Activated naive CD4-positive, alpha-beta T cell treated with Interleukin-2 at 50 U/mL for 16 hours (primary cell): ENCODE measurements at places on chromosomes 3 and 15.
A peak's percentile ranks its signal among the peaks of the same experiment; 100 is the strongest.

GRCh38 chr3:57354768-57355167 lies 62.3 kb upstream of the ASB14 start:
- no peak for DNase-seq

- DNase-seq, result no peak
These were observed 36.2 kb downstream of the KLHL18 start for GRCh38 chr3:47318916-47319315.

GRCh38 chr3:36964817-36965216 lies 20.0 kb upstream of the TRANK1 start:
- DNase-seq, result no peak

- no peak for DNase-seq
These were observed 11.5 kb upstream of the DNAJC13 start for GRCh38 chr3:132405609-132406299.

GRCh38 chr15:93987068-93987467 lies 244.3 kb upstream of the MCTP2 start:
- DNase-seq, result peak; percentile 29

GRCh38 chr3:62558549-62559112 lies 185.3 kb upstream of the FEZF2 start:
- DNase-seq, result no peak

DNA sequence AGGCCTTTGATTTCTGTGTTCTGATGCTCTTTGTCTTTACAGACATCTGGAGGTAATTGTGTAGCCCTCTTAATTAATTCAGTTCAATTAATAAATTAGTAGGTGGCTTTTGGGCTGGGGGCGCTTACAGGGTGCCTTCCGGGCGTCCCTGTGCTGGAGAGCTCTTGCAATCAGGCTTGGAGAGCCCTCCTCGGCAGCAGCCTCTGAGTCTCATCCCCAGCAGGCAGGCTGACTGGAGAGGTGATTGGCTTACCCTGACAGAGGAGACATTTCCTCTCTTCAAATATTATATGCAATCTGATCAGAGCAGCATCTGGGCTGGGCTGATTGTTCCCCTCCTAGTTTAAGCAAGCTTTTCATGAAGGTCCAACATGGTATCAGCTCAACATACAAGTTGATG lies 250.7 kb downstream of the LPP start:
- DNase-seq, result no peak

GRCh38 chr15:94312946-94313345 lies 81.6 kb downstream of the MCTP2 start:
- no peak for DNase-seq

GRCh38 chr3:150775001-150775599 lies 12.1 kb upstream of the SIAH2 start:
- DNase-seq, result no peak

GRCh38 chr15:92906563-92907081 lies 6.5 kb downstream of the CHD2 start:
- peak; percentile 57 for DNase-seq
